ENCODE measurements at places on chromosomes 11 and 22.

DNA sequence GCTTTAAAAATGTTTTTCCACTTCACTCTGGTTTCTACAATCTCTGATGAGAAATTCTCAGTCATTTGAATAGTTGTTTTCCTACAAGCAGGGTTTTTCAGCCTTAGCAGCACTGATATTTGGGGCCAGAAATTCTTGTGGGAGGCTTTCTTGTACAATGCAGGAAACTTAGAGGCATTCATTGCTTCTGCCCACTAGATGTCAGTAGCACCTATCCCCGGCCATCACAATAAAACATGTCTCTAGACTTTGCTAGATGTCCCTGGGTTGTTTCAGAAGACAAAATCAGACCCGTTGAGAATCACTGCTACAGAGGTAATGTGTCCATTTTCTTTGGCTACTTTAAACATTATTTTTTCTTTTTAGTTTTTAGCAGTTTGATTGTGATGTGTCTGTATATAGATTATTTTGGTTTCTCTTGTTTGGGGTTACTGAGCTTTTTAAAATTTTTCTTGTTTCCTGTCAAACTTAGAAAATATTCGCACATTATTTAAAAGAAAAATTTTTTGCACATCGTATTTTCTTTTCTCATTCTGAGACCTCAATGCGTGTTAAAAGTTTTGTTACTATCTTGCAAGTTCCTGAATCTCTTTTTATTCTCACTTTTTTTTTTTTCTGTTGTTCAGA, 60.8 kb upstream of the CCDC179 start:
- no peak for DNase-seq

DNA sequence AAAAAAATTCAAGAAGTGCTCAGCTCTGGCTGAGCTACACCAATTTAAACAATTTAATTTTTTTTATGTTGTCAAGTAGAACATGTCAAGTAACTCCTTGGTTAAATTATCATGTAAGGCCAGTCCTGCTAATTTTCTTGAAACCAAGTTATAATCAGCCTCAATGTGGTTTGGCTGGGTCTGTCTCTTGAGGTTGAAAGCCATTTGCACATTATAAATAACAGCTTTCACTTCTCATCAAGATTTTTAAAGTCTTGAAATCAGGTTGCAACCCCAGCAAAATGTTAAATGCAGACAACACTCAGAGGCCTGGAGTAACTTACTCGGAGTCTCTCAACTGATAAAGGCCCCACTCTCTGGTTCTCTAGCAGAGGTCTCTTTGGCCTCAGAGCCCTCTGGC, 324.4 kb downstream of the BRD1 start:
- no peak for DNase-seq

DNA sequence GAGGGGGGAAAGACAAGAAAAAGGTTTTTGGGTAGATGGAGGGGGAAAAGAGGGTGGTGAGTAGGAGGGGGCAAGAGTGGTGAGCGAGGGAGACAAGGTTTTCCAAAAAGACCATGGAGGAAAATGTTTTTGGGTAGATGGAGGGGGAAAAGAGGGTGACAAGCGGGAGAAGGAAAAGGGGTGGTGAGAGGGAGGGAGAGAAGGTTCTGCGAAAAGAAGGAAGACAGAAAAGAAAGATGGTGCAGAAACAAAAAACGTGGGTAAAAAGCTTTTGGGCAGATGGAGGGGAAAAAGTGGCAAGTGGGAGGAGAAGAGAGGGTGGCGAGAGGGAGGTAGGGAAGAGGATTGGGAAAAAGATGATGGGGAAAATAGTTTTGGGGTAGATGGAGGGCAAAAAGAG, 116.0 kb upstream of the SERPIND1 start:
- no peak for DNase-seq

GRCh38 chr11:132046288-132046865, 676.0 kb downstream of the NTM start:
- DNase-seq = no peak

DNA sequence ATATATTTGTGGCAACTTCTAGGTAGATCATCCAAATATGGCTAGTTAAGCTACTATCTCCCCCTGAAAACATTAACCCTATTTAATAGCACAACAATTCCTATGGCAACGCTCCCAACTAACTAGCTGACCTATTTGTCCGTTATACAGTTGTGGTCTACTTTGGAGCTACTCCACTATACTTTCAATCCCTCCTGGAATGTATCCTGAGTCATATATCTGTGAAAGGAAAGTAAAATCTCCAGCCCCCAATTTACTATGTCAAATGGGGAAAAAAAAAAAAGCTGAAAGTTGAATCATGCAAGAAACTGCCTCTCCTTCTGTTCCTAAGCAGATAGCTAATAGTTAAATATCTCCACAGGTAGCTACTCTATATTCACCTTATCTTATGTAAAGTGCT, 128.5 kb downstream of the CD44 start:
- no peak for DNase-seq

DNA sequence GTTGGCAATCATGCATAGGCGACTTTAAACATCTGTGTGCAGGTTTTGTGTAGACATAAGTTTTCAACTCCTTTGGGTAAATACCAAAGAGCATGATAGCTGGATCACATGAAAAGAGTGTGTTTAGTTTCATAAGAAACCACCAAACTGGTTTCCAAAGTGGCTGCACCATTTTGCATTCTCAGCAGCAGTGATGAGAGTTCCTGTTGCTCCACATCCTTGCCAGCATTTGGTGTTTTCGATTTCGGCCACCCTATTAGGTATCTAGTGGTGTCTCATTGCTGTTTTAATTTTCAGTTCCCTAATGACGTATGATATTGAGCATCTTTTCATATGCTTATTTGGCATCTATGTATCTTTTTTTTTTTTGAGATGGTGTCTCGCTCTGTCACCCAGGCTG, 62.8 kb upstream of the CCND1 start:
- DNase-seq = no peak

- no peak for DNase-seq
These were observed 24.3 kb downstream of the NEU3 start for GRCh38 chr11:75013051-75013450.

DNA sequence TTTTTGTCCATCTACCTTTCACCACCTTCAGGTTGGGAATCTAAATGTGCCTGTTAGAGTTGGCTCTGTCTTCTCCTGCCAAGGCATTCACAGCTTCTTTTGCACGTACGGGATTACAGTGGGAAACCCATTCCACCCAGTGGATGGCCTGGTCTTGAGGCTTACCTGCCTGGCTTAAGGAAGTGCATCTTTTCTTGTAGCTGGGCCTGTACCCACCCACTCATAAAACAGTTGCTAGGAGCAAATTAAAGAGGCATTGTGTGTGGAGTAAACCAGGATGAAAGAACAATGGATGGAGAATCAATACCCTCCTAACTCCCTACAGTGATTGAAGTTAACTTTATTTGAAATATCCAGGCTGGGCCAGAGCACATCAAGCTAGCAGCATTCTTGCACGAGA, 71.6 kb downstream of the TEAD1 start:
- no peak for DNase-seq

- no peak for DNase-seq
These were observed 723.0 kb downstream of the KCNA4 start for GRCh38 chr11:29293825-29294224.

GRCh38 chr11:76329084-76329648, 51.8 kb downstream of the THAP12 start:
- DNase-seq = no peak

- no peak for DNase-seq
These were observed 11.3 kb downstream of the HTATIP2 start for GRCh38 chr11:20374741-20375300.

- no peak for DNase-seq
These were observed 705 bp downstream of the PTPRJ start for GRCh38 chr11:47980907-47981621.

DNA sequence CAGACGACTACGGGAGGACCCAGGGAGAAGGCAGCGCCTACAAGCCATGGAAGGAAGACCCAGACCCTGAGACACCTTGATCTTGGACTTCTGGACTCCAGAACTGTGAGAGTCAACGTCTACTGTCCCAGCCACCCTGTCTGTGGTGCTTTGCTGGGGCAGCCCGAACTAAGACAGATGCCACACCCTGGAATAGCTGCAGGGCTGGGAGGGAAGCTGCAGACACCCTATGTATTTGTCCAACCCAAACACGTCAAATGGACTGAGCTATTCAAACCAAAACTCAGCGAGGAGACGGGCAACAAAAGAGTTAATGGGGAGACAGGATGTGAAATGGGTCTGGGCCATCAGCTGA, 169.3 kb downstream of the CTTN start:
- no peak for DNase-seq

DNA sequence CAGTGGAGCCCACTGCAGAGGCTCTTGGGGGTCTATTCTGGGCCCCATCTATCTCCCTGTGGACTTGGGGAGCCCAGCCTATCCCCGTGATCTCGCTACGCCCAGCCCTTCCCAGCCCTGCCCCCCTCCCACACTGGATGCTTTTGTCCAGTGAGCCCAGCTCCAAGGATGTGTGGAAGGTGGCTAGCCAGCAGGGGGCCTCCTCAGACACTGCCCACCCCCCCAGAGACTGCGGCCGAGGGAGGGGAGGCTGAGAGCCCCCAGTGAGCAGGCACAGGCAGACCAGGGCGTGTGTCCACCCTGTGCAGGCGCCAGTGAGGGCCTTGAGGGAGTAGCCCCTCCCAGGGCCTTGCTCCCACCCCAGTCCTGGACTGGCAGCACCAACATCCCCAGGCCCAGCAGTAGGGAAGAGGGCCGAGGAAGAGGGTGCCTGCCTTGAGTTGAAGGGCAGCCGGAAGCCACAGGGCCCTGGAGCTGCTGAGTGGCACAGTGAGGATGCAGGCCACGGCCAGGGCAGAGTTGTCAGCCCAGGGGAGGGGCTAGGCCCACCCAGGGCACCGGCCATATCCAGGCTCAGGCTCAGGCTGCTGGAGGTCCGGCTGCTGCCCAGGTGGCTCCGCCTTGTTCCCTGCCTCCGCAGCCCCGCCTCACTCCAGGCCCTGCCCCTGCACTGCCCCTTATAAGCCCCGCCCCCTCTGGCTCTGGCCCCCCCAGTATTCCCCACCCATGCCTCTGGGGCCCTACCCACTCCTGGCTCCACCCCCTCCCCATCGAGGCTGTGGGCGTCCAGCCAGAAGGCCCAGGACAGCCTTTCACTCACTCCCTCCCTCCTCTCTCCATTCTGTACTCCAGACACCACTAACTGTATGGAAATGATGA, 28.0 kb downstream of the MOB2 start:
- DNase-seq = no peak

DNA sequence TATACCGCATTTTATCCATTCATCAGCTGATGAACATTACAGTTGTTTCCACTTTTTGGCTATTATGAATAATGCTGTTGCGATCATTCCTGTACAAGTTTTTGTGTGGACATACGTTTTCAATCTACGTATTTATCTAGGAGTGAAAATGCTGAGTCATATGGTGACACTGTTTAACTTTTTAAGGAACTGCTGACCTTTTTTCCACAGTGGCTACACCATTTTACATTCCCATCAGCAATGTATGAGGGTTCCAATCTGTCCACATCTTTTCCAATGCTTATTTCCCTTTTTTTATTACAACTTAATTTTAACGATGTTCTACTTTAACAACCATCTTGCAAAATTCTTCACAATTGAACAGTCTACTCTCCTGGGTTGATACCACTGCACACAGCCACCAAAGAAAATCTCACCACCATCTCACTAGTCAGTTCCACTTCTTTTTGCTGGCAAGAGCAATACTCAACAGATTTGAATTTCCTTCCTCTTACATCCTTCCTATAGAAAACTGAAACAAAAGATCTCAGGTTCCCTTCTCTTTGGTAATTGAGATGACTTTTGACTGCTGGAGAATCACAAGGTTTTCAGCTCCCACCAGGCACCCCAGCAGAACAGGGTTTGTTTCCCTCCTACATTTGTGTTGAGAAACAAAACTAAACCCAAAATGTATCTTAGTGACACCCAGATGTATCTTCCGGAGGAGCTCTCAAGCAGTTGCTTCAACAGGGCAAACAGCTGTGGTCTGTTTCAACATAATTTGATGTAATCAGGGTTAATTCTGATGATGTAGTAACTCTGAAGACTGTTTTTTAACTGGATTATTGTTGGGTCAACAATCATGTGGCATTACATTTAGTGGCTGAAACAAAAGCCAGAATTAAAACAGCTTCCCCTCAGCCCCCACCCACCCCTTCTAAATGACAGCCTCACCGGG, 7.0 kb upstream of the GAB2 start:
- no peak for DNase-seq
